ENCODE measurements at places on chromosomes 3 and 15. TPM values are rescaled to one million over a fixed set of nuclear protein-coding genes. Genes with fewer than 3 reads are reported as not detected.

Gene HCN4
- 0.18 TPM for total RNA-seq

GRCh38 chr3:83928903-83929302, 1029.9 kb upstream of the CADM2 start:
- no peak for DNase-seq

Gene SERINC4
- not detected for total RNA-seq

Gene C3orf80
- 0.41 TPM for total RNA-seq

DNA sequence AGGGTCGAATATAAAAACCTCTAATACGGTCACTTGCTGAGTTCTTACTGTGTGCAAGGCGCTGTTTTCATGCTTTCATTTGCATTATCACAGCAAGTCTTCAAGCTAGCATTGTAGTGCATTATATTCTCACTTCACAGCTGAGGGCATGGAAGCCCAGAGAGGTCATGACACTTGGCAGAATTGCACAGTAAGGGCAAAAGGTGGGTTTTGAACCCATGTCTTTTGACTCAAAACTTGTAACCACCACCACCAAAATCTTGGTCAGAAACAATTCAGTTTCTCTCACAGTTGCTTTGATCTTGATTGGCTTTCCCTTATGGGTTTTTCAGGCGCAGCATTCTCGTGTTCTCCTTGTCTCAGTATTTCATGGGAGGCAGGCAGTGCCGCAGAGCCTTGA, 371.1 kb downstream of the PTPRG start:
- no peak for DNase-seq

DNA sequence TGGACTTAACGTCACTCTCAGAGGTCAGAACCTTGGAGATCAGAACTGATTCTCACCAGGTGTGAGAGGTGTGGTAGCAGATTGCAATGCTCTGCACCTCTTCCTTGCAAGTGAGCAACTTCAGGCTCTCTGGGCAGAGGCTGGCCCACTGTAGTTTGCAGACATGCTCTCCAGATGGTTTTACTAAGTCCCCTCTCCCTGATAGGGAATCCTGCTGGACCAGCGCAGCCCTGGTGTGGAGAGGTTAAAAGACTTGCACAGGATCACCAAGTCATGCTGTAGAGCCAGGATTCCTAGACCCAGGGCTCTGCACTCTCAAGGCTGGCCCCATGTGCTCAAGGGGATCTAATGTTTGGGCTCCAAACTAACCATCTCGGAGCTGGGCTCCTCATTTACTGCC, 62.2 kb downstream of the RPL39L start:
- no peak for DNase-seq

DNA sequence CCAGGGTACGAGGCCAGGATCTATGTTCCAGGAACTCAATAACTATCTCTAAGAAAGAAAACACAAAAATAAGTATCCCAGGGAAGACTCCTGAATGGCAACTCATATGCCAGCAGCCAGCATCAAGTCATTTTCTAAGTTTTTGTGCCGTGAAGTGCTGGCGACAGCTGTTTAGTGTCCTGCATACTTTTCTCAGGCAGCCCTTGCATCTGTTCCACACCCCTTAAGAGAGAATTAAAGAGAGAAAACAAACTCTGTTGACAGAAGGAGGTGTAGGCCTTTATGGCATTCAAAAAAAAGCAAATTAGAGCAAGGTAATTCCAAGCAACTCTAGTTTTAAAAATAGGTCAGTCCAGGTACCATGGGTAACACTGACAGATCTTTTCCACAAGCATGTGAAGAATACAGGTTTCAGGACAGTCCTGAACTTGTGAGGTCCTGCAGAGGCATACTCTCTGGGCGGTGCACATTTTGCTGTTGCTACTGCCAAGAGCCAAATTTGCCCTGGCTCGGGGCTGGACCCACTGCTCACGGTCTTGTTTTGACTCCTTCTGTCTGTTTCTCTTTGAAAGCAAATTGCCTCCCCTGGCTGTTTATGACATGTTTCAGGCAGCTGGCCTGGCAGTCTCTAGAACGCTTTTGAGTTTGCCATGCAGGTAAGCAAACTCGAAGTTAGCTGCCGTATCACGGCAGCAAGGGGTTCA, 252.1 kb upstream of the ADAMTS9 start:
- DNase-seq: peak; percentile 75

GRCh38 chr3:61268644-61269043, 17.4 kb upstream of the FHIT start:
- DNase-seq: no peak

DNA sequence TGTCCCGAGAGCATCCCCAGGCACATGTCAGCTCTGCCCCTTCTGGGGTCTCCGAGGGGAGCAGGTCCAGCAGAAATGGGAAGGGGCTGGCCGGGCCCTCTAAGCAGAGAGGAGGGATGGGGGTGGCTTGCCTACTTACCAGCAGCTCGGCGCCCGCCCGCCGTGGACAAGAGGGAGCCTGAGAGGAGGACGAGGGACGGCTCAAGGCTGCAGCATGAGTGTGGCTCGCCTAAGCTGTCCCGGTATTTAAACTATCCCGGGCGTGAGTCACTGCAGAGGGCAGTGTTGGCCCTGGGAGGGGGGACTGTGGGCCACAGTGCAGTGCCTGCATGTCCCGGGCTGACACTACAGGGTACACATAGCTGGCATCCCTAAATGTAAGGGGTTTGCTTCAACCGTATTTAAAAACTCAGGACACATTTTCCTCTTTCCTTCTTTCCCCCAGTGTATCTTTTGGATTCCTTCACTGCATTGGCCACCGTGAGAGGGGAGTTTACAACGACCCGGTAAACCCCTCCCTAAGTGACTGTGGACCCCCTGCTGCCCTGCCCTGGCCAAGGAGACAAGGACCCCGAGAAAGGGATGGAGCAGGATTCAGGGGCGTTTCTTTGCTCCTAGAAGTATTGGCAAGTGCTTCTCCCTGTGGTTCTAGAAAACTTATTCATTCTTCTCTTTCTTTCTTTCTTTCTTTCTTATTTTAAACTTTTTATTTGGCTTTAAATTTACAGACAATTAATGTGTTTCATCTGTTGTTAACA, at the start of gene LRRC15:
TSS of gene LRRC15 (minus strand) at position 222 of the 758 bp plus-strand sequence. CDS start 8,700 bp downstream, outside the sequence.
- no peak for DNase-seq

Gene CCR8
- not detected for total RNA-seq

- DNase-seq: no peak
Measured at GRCh38 chr15:83164771-83165404, 42.7 kb downstream of the HDGFL3 start.

DNA sequence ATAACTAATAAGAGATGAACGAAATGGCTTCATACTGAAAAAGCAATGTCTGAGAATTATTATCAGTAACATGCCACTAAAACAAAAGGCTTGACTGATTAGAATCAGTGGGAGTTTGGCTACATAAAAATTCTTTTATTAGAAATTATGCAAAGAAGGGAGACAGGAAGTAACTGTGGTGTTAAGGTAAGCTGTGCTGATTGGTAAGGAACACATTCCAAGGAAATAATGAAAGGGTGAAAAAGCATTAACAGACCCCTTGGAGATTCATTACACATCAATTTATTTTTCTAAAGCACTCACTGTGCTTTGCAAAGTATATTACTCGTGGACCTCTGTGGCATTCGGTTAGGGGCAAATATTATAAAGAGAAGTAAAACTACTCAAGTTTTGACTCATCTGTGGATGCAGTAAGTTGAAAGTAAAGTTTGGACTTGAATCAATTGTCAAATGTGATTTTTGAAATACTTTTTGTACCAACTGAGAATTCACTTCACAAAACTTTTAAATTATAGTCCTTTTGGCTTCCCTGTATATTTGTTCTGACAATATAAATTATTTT, 176.1 kb upstream of the ZPLD1 start:
- DNase-seq: no peak

Gene IGSF11
- 0.46 TPM for total RNA-seq

Gene ACKR2
- 0.55 TPM for total RNA-seq

DNA sequence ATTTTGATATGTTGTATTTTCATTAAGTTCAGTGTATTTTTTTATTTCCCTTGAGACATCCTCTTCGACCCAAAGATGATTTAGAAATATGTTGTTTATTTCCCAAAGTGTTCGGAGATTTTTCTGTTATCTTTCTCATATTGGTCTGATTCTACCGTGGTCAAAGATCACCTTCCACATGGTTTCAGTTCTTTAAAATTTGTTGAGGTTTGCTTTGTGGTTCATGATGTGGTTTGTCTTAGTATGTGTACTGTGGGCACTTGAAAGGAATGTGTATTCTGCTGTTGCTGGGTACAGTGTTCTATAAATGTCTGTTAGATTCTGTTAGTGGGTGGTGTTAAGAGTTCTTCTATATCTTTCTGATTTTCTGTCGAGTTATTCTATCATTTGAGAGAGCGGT, 103.4 kb upstream of the FHIT start:
- DNase-seq: no peak

Gene OR5K2
- total RNA-seq: not detected

DNA sequence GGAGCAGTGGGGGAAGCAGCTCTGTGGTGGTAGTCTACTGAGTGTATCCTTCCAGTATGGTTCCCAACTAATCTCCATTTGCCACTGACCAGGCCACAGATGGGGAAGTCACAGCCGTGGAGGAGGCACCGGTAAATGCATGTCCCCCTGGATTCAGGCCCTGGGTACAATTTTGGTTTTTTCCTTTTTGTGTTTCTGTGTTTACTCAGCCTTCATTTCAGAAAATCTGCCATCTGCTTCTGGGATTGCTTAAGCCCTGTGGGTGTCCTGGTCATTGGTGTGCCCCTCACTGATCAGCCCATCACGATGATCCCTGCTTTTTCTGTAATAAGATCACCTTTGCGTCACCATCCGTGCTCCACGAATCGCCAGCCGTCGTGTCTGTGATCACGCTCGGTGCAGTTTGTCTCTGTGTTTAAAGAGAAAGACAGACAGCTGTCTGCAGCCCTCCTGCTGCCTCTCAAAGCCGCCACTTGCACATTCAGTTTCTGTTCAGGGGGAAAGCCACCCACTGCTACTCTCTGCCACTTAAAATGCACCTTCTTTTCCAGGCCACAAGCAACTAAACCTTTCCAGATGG, 68.9 kb downstream of the DNASE1L3 start:
- no peak for DNase-seq

GRCh38 chr3:27521179-27521871, 37.1 kb upstream of the SLC4A7 start:
- no peak for DNase-seq

Gene SLMAP
- total RNA-seq: 76.3 TPM

Gene IGDCC3
- 0.05 TPM for total RNA-seq
